NCI-H2107 (cell line): ENCODE measurements at places on chromosomes 7 and 10.

DNA sequence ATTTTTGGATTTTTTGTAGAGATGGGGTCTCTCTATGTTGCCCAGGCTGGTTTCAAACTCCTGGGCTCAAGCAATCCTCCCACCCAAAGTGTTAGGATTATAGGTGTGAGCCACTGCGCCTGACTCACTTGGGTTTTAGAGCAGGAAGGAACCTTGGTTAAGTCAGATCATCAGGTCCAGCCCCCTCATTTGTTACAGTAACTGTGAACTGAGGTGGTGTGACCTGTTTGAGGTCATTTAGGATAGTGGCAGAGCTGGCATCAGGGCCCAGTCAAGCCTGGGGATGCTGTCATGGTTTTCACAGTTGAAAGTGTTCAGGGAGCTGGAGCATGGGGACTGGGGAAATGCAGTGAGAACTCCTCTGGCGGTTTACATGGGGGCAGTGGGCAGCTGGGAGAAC is 159.6 kb downstream of the TAX1BP1 start:
- no peak for DNase-seq

- no peak for DNase-seq
These were observed 132.1 kb downstream of the CCSER2 start for GRCh38 chr10:84460520-84460919.

GRCh38 chr7:78311181-78311580 is 512.6 kb downstream of the PHTF2 start:
- DNase-seq = no peak

- DNase-seq = no peak
These were observed 277.6 kb downstream of the SFMBT2 start for GRCh38 chr10:7133278-7133677.

- DNase-seq = no peak
These were observed 10.2 kb downstream of the KIAA1549 start for GRCh38 chr7:138970952-138971351.

GRCh38 chr7:10222976-10223375 is 750.7 kb upstream of the PHF14 start:
- DNase-seq = no peak

DNA sequence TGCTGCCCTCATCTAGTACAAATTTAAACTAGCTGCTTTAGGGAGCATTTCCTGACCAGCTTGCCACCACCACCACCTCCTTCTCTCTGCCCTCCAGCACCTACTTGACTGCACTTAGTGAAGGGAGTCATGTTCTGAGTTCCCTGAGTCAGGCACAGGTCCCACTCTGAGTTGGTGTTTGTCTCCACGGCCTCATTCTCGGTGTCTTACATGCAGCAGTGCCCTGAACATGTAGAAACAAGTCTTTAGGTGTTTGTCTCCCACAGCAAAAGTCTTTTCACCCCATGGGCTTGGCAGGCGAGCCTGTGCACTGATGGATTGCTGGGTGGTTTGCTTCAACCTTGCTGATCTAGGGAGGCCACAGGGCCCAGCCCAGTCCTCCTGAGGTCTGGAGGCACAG is 16.9 kb downstream of the TSPAN14 start:
- DNase-seq = no peak

DNA sequence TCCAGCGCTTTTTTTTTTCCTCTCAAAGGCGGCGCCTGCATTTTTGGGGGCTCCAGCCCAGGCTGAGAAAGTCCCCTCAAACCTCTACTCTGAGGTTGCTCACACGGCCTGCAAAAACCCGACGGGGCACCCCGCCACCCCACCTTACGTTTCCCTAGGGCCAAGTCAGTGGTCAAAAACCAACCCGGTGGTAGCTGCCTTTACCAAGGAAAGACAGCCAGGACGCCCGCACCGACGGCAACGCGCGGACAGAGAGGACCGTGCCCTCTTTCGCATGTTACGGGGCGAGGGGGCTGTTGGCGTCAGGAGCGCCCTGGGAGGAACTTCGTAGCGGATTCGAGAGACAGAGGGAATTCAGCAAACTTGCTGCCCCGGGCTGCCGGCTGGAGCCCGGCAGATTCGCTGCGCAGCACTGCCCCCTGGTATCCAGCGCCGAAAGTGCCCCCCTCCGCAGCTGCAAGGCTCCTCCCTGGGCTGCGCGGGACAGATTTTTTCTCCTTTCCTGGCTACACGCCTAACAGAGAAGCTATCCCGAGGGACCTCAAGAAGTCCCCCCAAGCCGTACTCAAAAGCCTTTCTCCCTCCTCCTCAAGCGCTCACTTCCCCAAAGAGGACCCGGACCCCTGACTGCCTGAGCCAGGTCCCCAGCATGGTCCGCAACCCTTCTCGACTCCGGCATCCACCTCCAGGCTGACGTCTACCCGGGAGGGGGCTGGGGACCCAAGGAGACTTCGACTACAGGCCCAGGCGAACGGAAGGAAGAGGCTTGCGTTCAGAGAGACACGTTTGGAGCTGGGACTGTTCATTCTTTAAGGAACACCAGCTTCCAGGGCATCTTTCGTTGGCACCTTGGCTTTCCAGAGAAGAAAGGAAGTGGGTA is 27.7 kb upstream of the VAX1 start:
- no peak for DNase-seq

GRCh38 chr7:11895337-11895736 is 63.3 kb upstream of the THSD7A start:
- DNase-seq = no peak

DNA sequence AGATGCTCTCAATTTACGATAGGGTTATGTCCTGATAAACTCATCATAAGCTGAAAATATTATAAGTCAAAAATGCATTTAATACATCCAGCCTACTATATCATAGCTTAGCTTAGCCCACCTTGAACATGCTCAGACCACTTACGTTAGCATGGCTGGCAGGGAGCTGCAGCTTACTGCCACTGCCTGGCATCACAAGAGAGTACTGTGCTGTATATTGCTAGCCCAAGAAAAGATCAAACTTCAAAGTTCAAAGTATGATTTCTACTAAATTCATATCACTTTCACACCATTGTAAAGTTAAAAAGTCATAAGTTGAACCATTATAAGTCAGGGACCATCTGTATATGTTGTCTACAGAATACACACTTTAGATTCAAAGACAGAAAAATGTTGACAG is 91.6 kb downstream of the HYCC1 start:
- DNase-seq = no peak

DNA sequence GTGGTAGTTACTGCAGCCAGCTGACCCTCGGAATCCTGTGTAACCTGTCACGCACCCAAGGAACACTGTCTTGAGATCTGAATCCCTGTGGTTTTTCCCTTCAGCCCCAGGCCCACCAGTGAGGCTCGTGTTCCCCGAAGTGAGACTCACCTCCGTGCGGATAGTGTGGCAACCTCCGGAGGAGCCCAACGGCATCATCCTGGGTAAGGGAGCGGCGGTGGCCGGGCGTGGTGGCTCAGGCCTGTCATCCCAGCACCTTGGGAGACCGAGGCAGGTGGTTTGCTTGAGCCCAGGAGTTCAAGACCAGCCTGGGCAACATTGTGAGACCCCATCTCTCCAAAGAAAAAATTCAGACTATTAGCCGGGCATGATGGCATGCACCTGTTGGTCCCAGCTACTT is 549.9 kb upstream of the FOXK1 start:
- no peak for DNase-seq
